ENCODE measurements at places on chromosomes 13 and 19.

- DNase-seq = no peak
These were observed 1.2 kb upstream of the MCF2L start for GRCh38 chr13:112967686-112968379.

DNA sequence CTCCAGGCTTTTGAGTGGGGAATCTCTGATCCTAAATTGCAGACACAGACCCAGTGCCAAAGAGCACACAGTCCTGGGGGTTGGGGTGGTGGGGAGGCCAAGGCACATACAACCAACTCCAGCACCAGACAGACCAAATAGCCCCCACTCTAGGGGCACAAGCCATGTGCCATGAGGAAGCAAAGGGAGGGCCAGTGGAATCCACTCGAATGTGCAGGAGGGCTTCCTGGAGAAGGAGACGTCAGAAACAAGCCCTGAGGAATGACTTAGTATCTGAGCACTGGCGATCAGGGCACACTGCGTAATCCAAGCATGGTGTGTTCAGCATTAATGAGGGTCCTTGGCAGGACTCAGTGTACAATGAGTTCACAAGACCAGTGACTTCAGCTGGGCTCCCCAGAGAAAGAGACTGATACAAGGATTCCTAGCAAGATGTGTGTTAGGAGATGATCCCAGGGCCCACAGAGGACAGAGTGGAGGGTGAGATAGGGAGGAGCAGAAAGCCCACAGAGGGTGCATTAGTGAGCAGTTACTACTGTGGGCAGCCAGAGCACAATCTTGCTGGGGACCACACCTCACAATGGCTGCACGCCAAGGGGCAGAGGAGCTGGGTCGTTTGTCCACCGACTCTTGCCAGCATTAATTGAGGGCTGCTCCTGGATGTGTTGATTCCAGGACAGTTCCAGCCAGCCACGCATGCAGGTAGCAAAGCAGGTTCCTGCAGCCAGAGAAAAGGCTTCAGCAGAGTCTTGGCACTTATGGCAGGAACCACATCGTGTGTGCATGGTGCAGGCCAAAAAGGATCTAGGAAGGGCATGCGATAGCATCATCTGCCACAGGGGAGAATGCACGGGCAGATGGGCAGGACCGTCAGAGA is 152.6 kb upstream of the VSTM2B start:
- DNase-seq = no peak

- no peak for DNase-seq
These were observed 2604.5 kb upstream of the PCDH20 start for GRCh38 chr13:64020126-64020525.

DNA sequence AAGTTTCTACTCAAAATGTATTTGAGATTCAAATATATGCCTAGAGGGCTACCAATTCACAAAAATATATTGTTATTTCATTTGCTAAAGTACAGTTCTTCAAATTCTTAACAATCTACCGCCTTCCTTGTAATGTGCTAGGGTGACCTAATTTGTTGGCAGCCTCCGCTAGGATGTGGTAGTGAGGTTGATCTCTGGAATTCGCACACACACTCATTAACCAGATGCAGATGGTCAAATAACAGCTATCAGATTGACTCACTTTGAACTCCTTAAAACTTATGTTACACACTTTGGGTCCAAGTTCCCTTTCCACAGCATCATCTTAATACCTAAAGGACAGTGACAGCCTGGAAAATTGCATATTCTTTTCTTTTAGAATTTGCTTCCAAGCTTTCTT is 367.3 kb downstream of the DCT start:
- DNase-seq = no peak

DNA sequence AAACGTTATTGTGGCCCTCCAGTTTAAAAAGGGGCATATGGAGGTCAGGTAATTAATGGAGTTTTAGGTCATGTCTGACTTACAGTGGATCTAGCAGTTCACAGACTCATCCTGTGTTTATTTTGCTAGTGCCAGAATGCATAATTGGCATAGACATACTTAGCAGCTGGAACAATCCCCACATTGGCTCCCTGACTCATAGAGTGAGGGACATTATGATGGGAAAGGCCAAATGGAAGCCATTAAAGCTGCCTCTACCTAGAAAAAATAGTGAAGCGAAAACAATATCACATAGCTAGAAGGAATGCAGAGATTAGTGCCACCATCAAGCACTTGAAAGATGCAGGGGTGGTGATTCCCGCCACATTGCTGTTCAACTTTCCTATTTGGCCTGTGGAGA is 610.7 kb downstream of the SLITRK5 start:
- no peak for DNase-seq

DNA sequence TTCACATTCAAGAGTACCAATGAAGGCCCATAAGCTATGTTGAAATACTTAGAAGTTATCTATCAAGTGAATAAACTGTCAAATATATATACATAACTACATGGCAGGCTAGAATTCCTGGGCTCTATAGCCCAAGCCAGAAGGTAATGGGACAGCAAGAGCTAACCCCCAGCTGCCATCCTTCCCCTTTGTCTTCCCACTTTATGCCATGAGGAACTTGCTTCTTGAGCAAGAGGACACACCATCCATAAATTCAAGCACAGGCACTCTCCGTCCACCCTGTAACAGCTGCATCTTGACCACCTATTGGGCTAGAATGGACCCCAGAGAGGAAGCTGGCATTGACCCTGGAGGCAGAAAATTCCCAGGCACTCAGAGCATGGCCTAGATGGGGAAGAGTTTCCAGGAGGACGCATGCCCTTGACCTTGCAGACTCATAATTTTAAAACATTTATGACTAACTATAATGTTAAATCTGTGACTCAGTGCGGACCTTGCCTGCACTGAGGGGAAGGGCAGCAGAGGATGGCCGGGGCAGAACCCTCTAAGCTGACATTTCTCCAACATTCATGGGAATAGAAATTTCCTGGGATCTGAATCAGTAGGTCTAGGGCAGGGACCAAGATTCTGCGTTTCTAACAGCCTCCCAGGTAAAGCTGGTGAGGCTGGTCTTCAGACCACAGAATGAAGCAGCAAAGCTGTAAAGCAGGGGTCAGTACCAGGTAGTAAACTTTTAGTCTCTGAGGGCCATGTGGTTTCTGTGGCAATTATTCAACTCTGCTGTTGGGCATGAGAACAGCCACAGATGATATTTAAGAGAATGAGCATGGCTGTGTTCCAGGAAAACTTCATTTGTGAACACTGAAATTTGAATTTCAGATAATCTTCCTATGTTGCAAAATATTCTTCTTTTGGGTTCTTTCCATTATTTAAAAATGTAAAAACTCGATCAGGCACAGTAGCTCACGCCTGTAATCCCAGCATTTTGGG is 71.4 kb upstream of the CLDN10 start:
- no peak for DNase-seq

- no peak for DNase-seq
These were observed 395.0 kb downstream of the EFNB2 start for GRCh38 chr13:106140476-106140875.

DNA sequence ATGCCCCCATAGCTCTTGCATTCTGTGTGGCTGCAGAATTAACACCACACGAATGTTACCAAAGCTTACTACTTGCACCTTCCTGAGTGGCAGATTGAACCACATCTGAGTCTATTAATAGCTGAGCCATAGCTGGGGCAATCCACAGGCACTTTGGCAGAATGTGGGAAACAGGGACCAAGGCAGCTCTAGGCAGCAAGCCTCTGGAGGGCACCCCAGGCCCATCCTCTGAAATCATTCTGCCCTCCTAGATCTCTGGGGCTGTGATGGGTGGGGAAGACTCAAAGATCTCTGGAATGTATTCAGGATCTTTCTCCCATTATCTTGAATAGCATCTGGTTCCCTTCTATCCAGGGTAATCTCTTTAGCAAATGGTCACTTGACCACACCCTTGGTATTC is 139.3 kb downstream of the TNFRSF19 start:
- no peak for DNase-seq

DNA sequence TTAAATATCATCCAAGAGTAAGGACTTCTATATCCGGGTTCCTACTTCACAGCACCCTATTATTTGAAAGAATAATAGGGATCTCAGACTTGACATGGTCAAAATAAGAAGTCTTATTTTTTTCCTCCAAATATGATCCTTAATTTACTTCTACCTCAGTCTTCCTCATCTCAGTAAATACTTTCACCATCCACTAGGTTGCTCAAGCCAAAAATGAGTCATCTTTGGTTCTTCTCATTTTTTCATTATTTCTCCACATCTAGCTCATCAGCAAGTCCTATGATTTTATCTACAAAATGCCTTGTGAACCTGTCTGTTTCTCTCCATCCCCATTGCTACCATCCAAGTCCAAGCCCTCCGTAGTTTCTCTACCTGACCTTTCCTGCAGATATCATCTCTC is 121.9 kb upstream of the GJB6 start:
- DNase-seq = no peak

DNA sequence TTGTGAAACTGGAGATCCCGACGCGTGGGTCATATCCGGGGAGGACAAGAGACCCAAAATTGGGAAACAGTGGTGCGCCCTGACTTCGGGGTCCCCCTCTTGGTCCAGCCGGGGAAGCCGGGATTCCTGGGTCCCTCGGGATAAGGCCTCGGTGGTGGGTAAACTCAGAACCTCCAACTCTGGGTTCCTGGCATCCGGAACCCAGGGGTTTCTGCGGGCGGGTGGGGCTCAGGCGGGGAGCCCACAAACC is 688 bp downstream of the ZFP36 start:
- no peak for DNase-seq

GRCh38 chr13:105147461-105147860 is 1388.0 kb downstream of the EFNB2 start:
- DNase-seq = no peak

DNA sequence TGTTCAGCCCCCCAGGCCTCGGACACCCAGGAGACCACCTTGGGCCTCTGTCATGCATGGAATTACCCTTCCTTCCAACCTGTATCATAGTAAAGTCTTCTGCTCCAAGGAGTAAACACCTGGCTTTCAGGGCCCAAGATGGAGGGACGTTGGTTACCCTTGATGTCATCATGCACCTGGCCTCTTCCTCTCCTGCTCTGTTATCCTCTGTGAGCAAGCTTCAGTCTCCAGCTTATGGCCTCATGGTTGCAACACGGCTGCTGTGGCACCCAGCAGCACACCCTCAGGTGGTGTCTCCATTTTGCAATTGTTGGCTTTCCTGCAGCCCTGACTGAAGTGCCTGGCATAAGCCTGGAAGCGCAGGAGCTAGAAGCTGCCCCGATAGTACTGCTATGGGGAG is 4.0 kb upstream of the OVOL3 start:
- DNase-seq = no peak

GRCh38 chr13:98909016-98909415 is 68.8 kb downstream of the DOCK9 start:
- no peak for DNase-seq

DNA sequence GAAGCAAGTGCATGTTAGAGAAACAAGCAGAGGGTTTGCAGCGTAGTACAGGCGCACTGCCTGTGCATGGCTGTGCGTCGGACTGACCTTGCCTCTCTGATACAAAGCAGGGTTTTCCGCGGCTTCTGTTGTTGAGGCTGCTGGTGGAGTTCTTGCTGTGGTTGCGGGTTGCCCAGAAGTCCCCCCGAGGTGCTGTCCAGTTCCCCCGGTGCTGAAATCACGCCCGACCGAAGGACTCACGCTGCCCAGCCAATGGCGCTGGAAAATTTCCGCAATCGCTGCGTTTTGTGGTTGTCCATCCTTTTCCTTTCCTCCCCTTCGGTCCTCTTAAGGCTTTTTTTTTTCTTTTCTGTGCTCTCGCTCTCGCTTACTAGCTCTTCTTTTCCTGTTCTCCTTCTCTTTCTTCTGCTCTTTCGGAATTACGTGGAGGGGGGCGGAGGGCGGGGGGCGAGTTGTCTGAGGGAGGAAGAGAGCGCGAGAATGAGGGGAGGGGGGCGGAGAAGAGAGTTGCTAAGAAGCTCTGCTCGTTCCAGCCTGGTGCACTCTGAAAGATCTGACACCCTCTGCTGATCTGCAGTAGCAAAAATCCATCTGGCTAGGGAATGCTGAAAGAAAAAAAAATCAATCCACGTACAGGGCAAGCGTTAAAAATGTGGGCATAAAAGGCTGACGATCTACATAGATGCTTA is at the start of gene SLITRK1:
Gene SLITRK1 (minus strand): TSS at position 558 of the 689 bp plus-strand sequence. CDS start 967 bp downstream, outside the sequence.
- DNase-seq = peak; percentile 98

GRCh38 chr19:33187183-33187540 is 7.0 kb upstream of the LRP3 start:
- DNase-seq = peak; percentile 26

DNA sequence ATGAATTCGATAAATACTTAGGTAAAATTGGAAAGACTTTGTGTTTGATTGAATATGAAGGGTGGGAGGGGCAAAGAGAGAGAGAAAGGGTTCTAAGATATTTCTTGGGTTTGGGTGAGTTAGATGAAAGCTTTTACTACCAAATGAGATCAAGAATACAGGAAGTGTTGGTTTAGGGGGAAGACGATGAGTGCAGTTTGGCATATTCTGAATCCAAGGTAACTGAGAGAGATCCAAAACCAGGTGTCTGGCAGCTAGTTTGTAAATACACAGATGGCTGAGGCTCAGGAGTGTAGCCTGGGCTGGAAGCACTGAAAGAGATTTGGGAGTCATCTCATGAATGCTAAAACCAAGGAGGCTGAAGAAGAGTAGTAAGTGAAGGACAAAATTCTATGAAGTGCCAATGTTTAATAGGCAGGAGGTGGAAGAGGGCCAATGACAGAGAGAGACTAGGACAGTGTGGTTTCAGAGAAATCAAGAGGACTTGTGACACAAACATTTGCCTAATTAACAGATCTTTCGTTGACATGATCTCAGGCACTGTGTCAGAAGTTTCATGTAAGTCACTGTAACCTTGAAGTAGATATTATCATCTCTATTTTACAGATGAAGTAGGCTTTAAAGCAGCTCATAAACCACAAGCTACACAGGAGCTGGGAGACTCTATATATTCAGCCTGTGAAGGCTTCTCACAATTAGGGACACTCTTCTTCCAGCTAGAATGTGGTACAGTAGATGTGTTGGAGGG is 70.2 kb upstream of the ZDHHC20 start:
- no peak for DNase-seq

- DNase-seq = no peak
These were observed 429.5 kb downstream of the HS6ST3 start for GRCh38 chr13:96519380-96519779.

DNA sequence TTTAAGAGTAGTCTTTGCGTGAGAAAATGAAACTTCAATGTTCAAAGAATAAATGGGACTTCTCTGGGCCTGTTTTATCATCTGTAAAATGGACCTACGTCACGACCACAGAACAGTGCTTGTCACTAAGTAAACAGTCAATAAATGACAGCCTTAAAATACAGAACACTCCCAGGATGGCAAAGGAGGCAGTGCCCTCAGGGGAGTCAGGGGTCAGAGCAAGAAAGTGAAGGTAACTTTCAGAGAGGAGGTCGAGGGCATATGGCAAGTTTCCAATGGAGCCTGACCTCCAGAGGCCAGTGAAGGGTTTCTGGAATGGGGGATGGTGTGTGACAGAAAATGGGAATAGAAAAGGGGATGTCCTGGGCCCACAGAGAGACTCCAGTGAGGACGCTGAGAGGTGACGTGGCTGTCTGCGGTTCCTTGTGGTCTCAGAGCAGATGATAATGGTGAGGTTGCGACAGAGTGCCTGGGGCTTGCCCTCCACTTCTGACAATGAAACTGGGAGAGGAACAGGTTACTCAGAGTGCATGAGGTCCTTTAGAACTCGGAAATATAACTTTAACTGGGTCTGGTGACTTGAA is 91.8 kb downstream of the UBL3 start:
- DNase-seq = no peak
